ENCODE measurements at places on chromosomes 6 and 20.

- no peak for DNase-seq
Observed at GRCh38 chr6:110541701-110542309, 65.4 kb upstream of the SLC22A16 start.

DNA sequence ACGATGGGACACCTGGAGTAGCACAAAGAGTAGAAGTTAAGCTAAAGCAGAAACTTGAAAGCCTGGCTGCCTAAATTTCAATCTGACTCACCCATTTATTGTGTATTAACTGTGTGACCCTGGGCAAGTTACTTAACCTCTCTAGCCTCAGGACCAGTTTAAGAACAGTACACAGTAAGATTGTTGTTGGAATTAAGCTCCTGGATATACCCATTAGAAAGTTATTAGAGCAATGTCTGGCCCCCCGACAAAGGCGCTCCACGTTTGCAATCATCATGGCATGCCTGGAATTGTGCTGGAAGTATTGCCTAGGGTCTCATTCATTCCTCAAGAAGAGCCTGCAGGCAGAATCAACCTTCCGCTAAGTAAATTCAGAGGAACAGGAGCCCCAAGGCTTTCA, 1.4 kb downstream of the SDC4 start:
- DNase-seq = no peak

- no peak for DNase-seq
Observed at GRCh38 chr20:60966031-60966430, 286.0 kb upstream of the CDH4 start.

DNA sequence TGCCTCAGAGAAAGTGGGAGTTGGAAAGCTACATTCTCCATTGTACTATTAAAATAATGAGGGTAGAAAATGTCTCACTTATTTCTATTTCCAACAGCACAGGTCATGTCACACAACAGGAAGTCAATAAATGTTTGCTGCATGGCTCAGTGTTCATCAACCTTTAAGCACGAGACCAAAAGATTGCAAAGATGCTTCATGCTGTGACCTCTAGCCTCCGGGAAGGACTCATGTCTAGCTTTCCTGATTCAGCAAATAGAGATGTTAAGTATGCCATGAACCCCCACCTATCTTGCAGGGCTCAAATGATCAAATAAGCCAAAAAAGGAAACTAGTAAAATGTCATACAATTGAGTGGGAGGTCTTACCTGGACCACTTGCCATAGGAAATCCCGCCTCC, 57.4 kb downstream of the NCOA6 start:
- no peak for DNase-seq

GRCh38 chr6:80477591-80477990, 371.1 kb downstream of the BCKDHB start:
- no peak for DNase-seq

GRCh38 chr6:136771306-136771705, 21.0 kb downstream of the MAP3K5 start:
- DNase-seq = no peak

- no peak for DNase-seq
Observed at GRCh38 chr6:87093651-87094050, 1.3 kb downstream of the CGA start.

GRCh38 chr20:48728042-48728825, 99.6 kb downstream of the PREX1 start:
- DNase-seq = no peak

GRCh38 chr6:35139924-35140638, 1.1 kb downstream of the TCP11 start:
- peak; percentile 14 for DNase-seq

DNA sequence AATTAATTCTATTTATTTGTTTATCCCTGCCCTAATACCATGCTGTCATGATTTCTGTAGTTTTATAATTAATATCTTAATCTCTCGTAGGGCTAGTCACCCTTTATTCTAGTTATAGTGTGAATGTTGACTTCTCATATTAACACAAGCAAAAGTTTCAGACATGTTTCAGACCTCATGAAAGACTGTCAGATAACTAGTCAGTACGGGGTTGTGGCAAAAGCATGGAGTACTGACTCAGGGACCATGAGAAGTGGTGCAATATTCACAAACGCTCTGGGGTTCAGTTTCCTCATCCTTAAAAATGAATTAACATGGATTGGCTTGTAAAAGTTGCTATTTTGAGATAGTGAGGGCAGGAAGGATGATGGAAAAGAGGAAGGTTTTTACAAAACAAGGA, 148.9 kb downstream of the TMEM200A start:
- DNase-seq = no peak

- no peak for DNase-seq
Observed at GRCh38 chr6:118963003-118963402, 28.0 kb upstream of the MCM9 start.

DNA sequence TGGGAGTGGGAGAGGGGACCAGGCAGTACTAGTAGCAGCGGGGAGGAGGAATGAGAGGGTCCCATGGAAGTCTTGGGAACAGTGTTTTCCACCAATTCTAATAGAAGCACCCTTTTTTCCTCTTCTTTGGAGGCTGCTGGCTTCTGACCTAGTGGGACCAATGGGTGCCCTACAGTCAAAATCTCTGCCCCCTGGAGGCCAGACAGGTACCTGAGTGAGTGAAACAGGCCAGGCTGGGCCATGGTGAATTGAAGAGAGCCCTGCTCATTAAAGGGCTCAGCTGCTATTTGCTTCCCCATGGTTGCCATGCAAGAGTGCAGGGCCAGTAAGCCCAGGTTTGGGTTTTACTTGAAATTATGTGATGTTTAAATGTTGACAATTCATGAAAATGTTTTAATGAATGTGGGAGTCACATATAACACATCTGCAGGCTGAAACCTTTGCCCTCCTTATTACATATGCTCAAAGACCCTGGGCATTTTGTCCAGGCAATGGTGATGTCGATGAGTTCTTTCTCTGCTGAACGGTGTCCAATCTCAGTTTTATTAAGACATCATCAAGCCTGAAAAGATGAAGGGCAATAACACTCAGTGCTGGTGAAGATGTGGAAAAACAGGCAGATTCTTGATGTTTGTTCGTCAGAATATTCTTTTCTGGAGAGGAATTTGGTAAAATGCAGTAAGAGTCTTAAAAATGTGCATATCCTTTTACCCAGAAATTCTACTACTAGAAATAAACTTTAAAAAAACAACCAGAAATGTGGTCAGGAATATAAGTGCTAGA, 42.3 kb upstream of the OCSTAMP start:
- DNase-seq = no peak

DNA sequence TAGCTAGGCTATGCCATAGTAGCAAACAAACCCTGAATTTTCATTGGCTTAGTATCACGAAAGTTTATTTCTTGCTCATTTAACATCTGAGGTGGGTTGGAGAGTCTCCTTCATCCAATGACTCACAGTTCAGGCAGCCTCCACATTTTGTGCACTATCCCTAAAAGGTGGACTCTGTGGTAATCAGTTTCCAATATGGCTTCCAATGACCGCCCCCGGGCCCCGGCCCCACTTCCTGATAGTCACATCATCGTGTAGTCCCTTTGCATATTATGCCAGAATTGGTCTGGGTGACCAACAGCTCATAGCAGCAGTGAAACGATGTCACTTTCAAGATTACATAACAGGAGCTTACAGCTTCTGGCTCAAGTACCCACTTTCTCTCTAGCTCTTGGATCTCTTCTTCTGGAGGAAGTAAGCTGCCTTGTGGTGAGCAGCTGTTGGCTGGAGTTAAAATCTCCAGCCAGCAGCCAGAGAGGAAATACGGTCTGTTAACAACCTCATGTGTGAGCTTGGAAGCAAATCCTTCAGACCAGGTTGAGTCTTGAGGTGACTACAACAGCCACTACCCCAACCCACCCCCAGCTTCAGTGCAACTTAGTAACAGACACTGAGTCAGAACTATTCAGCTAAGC, 7.8 kb downstream of the HCRTR2 start:
- no peak for DNase-seq

DNA sequence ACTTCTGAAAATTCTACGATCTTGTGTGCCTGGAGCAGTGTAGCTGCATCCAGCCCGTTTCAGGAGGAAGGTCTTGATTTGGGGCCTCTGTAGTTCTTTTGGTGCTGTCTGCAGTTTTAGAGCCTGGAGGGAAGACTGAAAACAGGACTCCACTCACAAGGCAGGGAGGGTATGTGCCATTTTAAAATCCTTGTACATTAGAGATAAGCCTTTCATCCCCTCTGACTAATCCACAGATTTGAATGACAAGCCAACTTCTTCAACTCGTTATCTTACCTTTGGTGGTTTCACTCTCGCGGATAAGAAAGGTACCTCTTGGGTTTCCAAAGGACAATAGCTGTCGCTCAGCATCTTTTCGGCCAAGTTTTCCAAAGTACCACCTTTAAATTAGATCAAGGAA, 98.0 kb upstream of the TRAF3IP2 start:
- DNase-seq = no peak

- no peak for DNase-seq
Observed at GRCh38 chr6:18883851-18884250, 496.7 kb downstream of the RNF144B start.

GRCh38 chr6:92568541-92568940, 850.8 kb downstream of the EPHA7 start:
- DNase-seq = no peak

GRCh38 chr20:1838556-1839279, 56.5 kb upstream of the SIRPA start:
- no peak for DNase-seq

- no peak for DNase-seq
Observed at GRCh38 chr6:38326837-38327236, 312.9 kb downstream of the BTBD9 start.

- DNase-seq = no peak
Observed at GRCh38 chr6:37820718-37821079, 1.2 kb downstream of the ZFAND3 start.

DNA sequence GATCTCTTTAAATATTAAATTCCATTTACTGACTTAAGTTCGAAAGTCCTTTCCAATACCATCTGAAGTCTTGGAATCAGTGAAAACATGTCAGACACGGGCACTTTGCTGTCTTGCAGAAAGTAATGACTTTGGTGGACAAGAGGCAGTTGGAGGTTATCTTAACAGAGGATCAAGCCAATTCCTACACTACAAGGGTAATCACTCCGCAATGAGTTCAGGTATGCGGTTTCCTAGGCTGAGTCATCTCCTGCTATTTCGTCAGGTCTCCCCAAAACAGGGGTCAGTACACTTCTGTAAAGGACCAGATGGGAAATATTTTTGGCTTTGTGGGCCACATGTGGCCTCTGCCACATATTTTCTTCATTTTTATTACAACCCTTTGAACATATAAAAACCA, 656.6 kb downstream of the KIF16B start:
- no peak for DNase-seq

- no peak for DNase-seq
Observed at GRCh38 chr6:163323705-163324104, 90.8 kb upstream of the QKI start.

- no peak for DNase-seq
Observed at GRCh38 chr6:37592085-37592698, 92.5 kb upstream of the CCDC167 start.

DNA sequence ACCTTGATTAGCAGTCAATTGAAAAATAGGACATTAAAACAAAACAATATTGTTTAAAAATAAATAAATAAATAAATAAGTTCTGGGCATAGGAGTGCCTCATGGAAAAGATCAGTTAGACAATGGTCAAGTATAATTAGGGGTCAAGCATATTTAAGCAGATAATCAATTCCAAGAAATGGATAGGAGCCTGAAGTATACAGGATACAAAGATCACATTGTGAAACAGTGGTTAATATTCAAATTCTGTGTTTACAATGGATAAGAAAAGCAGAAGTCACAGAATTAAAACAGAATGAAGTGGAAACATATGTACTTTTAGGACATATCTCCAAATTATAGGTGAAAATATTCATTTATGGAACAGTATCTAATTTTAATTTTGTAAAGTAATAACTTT, 1028.6 kb upstream of the CITED2 start:
- DNase-seq = no peak

GRCh38 chr20:37598575-37599342, 71.1 kb upstream of the BLCAP start:
- DNase-seq = no peak

- DNase-seq = no peak
Observed at GRCh38 chr6:139144490-139145085, 9.7 kb downstream of the HECA start.

DNA sequence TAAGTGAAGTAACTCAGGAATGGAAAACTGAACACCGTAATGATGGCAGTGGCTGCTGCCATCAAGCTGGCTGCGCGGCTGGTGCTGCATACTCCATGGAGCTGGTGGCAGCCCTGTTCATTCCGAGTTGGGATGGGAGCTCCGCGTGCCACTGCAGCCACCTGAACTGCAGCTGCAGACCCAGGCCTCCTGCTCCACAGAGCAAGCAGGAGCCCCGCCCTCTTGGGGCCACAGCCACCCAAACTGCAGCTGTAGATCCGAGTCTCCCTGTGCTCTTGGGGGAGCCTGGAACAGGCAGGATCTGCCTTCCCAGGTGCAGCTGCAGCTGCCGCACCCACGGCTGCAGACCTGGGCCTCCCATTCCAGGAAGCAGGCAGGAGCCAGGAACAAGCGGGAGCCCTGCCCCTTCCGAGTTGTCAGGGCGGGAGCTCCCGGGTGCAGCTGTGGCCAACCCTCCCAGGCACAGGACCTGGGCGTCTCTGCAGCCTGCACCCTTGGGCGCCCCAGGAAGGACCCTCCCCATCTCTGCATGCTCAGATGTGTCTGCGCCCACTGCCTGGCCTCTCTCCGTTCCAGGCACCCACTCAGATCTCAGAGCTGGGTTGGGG, 120.2 kb downstream of the GMPR start:
- no peak for DNase-seq

DNA sequence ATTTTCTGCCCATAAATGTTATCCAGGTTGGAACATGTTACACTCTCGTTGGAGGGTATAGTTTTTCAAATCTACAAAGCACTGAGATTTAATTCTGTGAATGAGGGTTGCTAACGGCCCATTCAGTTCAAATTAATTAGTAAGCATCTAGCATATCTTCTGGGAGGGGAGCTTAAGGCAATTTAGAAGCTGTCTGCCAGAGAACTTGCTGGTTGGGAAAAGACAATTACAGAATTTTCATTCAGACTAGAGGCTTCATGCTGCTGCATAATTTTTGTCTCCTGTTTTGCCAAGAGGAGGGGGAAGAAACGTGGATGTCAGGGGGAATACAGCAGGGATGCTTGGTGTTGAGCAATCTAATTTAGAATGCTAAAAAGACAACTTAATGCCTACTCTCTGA, 268.3 kb upstream of the FAM83B start:
- DNase-seq = no peak

- DNase-seq = no peak
Observed at GRCh38 chr6:156080371-156080770, 624.7 kb upstream of the NOX3 start.

- DNase-seq = no peak
Observed at GRCh38 chr6:28772480-28773381, 151.1 kb downstream of the TRIM27 start.
